ENCODE measurements at places on chromosomes 7 and 10.

GRCh38 chr7:106001886-106002285 lies 38.8 kb downstream of the CDHR3 start:
- no peak for DNase-seq

DNA sequence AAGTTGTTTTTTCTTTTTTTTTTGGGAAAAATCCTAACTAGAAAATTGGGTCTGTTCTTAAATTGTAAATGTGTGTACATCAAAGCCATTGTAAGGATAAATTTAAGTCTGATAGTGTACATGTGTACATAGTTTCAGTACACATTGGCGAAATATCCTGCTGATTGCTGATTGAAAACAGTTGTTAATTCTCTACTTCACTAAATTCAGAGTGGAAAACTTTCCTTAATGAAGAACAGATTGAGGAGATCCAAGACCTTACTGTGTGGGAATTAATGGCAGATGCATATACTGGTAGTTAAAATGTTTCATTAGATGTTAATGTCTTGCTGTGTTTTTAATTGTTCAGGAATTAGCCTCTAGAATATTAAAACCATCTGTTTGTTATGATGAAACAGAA lies 506.0 kb downstream of the AUTS2 start:
- no peak for DNase-seq

- no peak for DNase-seq
Measured at GRCh38 chr7:41147606-41148485, 555.0 kb downstream of the INHBA start.

- DNase-seq, result no peak
Measured at GRCh38 chr7:96244992-96245292, 77.0 kb downstream of the SLC25A13 start.

DNA sequence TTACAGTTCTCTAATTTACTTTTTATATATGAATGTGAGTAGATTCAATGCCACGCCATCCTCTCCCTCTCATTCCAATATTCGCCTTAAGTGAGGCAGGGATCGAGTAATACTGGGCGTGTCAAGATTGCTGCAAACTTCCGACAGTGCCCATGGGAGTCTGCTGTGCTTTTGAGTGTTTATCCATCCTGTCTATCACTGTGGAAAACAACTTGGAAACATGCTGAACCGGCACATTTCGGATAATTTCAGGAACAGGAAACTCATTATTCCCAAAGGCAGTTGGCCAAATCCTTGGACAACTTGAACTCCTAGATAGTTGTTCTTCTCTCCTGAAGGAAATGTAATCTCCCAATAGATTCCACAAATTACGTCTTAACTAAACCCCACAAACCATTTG lies 28.5 kb downstream of the PIP4K2A start:
- DNase-seq, result no peak

- DNase-seq, result no peak
Measured at GRCh38 chr10:49054753-49055152, 60.6 kb downstream of the VSTM4 start.

DNA sequence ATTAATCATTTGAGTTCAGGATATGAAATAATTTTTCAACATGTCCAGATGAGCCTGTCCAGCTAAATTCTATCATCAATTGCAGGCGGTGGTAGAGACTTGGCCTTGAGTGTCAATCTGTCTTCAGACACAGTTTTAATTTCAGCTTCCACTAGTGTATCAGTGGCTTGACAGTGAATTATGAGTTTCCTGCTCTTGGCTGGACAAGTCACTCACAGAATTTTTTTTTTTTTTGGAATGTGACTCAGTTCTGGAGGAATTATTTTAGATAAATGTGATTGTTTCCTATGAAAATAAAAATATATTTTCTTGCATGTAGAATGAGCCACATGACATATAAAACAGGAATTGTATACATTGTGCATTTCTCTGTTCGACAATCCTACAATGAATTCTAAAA lies 319.9 kb upstream of the AKR1E2 start:
- no peak for DNase-seq

DNA sequence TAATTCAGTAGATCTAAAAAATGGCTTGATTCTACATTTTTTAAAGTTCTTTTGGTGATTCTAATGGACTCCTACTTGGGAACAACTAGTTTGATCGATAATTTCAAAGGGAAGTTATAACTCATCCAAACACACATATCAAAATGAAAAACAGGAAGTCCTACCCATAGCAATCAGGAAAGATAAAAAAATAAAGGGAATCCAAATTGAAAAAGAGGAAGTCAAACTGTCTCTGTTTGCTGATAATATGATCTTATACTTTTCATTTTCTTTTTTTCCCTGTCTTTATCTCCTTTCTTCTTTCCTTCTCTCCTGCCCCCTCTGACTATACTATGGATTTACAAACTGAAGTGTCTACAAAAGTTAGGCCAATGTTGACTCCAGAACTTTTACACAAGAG lies 118.8 kb downstream of the IQUB start:
- DNase-seq, result no peak
